MM.1S (cell line): ENCODE measurements at places on chromosomes 3 and 15.

DNA sequence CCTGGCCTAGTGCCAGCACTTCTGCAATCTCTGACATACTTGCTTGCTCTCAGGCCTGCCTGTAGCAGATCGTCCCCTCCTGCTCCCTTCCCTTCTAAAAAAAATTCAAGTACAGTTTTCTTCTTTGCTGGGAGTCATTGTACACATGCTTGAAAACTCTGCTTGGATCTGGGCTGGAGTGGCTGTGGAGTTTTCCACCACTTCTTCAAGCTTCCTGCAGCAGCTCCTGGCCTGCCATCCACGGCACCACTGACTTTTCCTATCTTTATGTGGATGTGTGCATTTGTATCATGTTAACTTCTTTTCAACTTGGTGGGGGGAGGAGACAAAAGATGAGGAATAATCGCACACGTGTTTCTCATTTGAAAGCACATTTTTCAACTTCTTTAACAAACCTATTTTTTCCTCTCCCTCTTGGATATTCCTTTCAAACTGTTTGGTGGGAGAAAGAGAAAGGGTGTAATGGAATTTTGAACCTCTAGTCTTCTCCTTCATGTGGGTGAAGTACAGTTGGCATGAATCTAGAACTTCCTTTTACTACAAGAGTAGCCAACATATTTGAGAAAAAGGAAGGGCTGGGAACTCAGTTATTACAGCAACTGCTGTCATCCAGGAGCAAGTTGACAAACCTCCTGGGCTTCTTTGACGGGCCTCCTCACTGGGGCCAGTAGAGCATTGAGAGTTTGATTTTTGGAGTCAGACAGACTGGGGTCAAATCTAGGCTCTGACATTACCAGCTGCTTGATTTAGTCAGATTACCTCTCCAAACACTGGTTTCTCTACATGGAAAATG is 61.2 kb upstream of the LRTM1 start:
- no peak overlapping the region for H3K27ac ChIP-seq
- DNase-seq = no peak
- no peaks in the 10 kb centered on the region for H3K27me3 ChIP-seq
- H3K4me1 ChIP-seq = no peaks in the 10 kb centered on the region

DNA sequence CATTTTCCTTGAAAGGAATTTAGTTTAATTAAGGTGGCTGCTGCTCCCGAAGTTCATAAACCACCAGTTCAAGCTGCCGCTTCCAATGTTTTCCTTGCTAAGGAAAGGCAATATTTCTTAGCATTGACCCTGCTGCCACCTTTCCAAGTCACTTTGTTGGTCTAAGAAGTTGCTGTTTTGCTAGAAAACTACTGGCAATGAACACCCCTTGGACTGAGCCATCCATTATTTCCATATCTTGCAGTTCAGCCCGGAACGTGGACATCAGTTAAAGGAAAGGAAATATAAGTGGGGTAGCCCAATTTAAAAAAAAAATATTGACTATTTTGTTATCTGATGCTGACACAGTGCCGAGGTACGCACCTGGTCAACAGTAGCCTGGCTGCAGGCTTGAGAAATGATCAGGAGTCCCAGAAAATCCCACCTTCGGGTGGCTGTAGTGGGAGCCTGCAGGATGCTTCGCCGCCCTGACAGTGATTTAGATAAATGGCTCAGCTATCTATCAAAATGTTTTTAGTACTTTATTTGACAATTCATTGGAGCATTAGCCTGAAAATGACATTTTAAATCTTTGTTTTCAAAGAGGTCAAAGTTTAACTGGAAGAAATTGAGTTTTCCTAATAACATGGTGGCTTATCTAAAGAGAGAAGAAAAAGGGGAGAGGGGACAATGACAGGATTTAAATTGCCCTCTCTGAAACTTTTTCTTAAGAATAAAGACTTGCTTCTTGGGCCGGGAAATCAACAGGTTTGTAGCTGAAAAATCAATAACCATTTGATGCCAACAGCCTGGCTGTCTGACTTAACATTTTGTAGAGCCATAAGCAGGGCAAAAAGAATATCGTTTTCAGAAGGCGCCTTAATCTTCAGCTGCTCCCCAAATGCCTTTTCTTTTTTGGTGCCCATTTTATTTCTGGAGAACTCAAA is 1.6 kb downstream of the RARB start:
- H3K27me3 ChIP-seq = no peaks in the 10 kb centered on the region
- H3K4me3 ChIP-seq = no peak overlapping the region
- H3K27ac ChIP-seq = no peak overlapping the region
- no peak for DNase-seq
- H3K36me3 ChIP-seq = no peaks in the 10 kb centered on the region
- H3K4me1 ChIP-seq = no peaks in the 10 kb centered on the region

GRCh38 chr3:64199932-64200331 is 25.3 kb downstream of the PRICKLE2 start:
- no peak for DNase-seq
- no peaks in the 10 kb centered on the region for H3K27me3 ChIP-seq
- no peaks in the 10 kb centered on the region for H3K36me3 ChIP-seq
- no peak overlapping the region for H3K4me3 ChIP-seq
- H3K4me1 ChIP-seq = peaks cover 28% of the 10 kb centered on the region

DNA sequence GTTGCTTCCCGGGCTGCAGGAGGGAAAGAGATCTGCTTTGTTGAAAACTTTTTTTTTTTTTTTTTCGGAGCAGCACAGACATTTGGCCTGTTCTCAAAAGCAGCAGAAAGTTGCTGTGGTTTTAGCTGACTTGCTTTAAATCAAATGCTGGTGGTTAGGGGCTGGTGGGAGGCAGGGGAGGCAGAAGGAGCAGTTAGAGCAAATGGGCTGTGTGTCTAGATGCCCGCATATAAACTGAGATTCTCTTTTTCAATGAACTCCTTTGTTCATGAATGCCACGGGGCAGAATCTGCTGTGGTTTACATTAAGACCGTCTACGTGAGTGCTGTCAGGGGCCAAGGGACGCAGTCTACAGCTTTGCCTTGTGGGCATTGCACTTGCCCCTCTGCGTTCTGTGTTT is 95.9 kb downstream of the FLNB start:
- no peak for DNase-seq
- no peak overlapping the region for H3K4me3 ChIP-seq
- H3K4me1 ChIP-seq = no peaks in the 10 kb centered on the region

GRCh38 chr3:64621726-64622395 is 65.9 kb downstream of the ADAMTS9 start:
- DNase-seq = no peak
- H3K4me3 ChIP-seq = no peak overlapping the region
- H3K27ac ChIP-seq = no peak overlapping the region
- H3K4me1 ChIP-seq = no peaks in the 10 kb centered on the region

- no peak overlapping the region for H3K27ac ChIP-seq
- H3K4me1 ChIP-seq = peaks cover 9% of the 10 kb centered on the region; the same call in 1 of the 2 replicates
- H3K36me3 ChIP-seq = no peaks in the 10 kb centered on the region
- no peaks in the 10 kb centered on the region for H3K27me3 ChIP-seq
Measured at GRCh38 chr3:136547293-136547692, 204.9 kb downstream of the STAG1 start.

GRCh38 chr15:99248000-99248715 is 1.2 kb downstream of the TTC23 start:
- H3K4me3 ChIP-seq = no peak overlapping the region
- no peaks in the 10 kb centered on the region for H3K36me3 ChIP-seq
- no peak overlapping the region for H3K27ac ChIP-seq
- no peak for DNase-seq
- H3K4me1 ChIP-seq = 0 out of 2 replicates have a peak, but pooled peaks cover 5% of the 10 kb centered on the region

DNA sequence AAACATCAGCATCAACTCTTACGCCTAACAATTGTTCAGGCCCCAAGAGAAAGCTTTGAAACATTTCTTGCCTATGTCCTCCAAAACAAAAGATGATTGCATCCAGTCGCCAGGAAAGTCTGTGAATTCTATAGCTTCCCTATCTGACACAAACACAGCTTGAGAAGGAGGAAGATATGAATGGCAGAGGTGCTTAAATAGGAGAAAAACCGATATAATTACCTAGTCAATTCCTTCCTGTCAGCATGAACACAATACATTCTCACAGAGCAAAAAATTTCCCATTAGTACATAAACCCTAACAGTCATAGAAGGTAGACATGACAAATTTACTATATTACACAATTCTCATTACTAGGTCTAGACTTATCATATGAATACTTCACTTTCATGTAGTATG is 326.5 kb downstream of the CGGBP1 start:
- H3K4me3 ChIP-seq = no peak overlapping the region
- no peaks in the 10 kb centered on the region for H3K36me3 ChIP-seq
- no peak for DNase-seq
- no peak overlapping the region for H3K27ac ChIP-seq

GRCh38 chr3:114896978-114897377 is 250.1 kb downstream of the ZBTB20 start:
- no peaks in the 10 kb centered on the region for H3K27me3 ChIP-seq
- H3K27ac ChIP-seq = no peak overlapping the region
- no peak overlapping the region for H3K4me3 ChIP-seq
- peaks cover 5% of the 10 kb centered on the region; the same call in 1 of the 2 replicates for H3K4me1 ChIP-seq
- H3K36me3 ChIP-seq = no peaks in the 10 kb centered on the region

DNA sequence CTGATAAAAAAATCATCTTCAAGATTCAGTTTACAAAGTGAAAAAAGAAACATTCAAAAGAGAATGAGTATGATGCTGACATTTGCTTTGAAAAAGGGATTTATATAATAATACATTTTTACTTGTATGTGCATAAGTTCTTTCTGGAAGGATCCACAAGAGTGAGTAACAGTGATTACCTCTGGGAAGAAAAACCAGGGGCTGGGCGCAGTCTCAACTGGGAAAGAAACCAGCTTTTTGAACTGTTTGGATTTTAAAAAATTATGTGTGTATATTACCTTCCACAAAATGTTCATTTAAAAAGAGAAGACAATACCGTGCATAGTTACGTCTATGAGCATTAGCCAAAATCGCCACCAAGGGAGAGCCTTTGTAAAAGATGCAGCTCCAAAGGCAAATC is 1.3 kb downstream of the CLEC3B start:
- no peaks in the 10 kb centered on the region for H3K4me1 ChIP-seq
- no peak overlapping the region for H3K4me3 ChIP-seq
- H3K36me3 ChIP-seq = no peaks in the 10 kb centered on the region
- no peak for DNase-seq
- no peak overlapping the region for H3K27ac ChIP-seq
- no peaks in the 10 kb centered on the region for H3K27me3 ChIP-seq

- no peaks in the 10 kb centered on the region for H3K27me3 ChIP-seq
- no peak overlapping the region for H3K4me3 ChIP-seq
- no peaks in the 10 kb centered on the region for H3K4me1 ChIP-seq
- no peak for DNase-seq
Measured at GRCh38 chr3:355622-356021, 159.1 kb downstream of the CHL1 start.

DNA sequence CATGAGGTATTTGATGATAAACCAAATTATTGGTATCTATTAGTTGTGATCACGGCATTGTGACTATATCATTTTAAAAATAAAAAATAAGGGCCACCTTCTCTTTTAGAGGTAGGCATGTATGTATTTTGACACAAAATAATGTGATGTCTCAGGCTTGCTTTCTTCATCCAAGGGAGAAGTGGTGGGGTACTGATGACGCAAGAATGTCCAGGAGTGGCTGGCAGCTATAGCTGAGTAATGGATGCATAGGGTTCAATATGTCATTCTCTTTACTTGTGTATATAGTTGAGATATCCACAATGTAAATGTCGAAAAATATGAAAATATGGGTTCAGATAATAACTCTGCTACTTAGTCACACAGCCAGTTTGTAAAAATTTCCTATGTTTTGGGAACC is 46.8 kb upstream of the NSMCE3 start:
- H3K36me3 ChIP-seq = no peaks in the 10 kb centered on the region
- no peak overlapping the region for H3K4me3 ChIP-seq

DNA sequence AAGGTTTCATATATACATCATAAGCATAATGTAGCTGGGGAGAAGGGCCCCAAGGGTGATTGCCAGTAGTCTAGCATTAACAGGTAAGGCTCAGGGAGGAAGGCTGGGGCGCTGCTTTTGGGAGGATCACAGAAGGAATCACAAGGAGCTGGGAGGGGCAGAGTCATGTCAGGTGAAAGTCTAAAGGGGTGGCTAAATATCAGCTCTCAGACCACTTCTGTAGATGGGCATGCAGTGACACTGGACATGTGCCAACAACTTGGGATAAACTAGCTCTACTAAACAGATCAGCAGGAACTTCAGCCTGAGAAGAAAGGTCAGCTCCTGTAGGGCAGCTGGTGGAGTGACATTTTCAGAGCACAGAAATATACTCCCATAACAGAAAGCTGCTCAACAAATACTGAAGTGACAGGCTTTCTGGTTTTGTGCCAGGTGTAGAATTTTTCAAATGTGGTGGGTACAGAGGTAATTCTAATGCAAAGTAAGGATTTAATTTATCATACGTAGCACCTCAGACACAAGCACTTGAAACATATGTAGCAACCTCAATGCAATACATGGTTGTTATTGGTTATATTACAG is 79.4 kb downstream of the PEX5L start:
- no peaks in the 10 kb centered on the region; the same call in 1 of the 2 replicates for H3K27me3 ChIP-seq
- DNase-seq = peak; percentile 56
- H3K27ac ChIP-seq = peak overlapping the region; percentile 23; the same call in 1 of the 2 replicates
- H3K4me3 ChIP-seq = 0 out of 2 replicates have a peak overlapping the region, but pooled peaks have one; percentile 1
- no peaks in the 10 kb centered on the region for H3K36me3 ChIP-seq

DNA sequence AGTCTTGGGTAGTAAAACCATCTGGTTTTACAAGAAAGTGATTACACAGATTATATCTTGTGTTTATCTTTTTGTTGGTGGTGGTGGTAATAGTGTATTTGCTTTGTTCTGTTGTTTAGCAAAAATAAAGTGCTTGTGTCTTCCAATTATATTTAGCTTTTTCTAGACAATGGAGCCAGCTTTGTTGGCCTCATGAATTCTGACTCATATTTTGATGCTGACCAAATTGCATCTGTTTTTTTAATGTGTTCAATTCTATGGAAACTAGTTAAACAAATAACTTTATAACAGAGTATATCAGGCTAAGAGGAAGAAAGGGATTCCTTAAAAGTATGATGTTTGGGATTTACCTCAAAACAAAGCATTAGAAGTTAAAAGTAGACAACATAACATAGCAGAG is 69.3 kb upstream of the BFSP2 start:
- H3K27ac ChIP-seq = no peak overlapping the region
- no peaks in the 10 kb centered on the region for H3K4me1 ChIP-seq
- no peaks in the 10 kb centered on the region for H3K36me3 ChIP-seq
- no peak for DNase-seq
- no peak overlapping the region for H3K4me3 ChIP-seq
- H3K27me3 ChIP-seq = no peaks in the 10 kb centered on the region

DNA sequence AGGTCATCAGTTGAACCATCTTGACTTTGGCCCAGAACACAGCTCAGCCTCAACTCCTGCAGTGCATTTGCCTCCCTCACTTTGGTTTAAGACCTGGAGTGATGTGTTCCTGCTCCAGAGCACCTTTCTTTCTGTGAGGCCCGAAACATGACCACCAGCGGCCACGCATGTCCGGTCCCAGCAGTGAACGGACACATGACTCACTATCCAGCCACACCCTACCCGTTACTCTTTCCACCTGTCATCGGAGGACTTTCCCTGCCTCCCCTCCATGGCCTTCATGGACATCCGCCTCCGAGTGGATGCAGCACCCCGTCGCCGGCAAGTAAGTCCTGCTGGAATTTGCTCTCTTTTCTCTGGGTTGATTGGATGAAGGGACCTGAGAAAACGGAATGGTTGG is 253.8 kb upstream of the RARB start:
- H3K36me3 ChIP-seq = no peaks in the 10 kb centered on the region
- DNase-seq = no peak
- H3K4me1 ChIP-seq = no peaks in the 10 kb centered on the region
- no peak overlapping the region for H3K27ac ChIP-seq
- no peaks in the 10 kb centered on the region for H3K27me3 ChIP-seq
